ENCODE measurements at places on chromosomes 1 and 21. TPM values are rescaled to one million over a fixed set of nuclear protein-coding genes. Genes with fewer than 3 reads are reported as not detected.

DNA sequence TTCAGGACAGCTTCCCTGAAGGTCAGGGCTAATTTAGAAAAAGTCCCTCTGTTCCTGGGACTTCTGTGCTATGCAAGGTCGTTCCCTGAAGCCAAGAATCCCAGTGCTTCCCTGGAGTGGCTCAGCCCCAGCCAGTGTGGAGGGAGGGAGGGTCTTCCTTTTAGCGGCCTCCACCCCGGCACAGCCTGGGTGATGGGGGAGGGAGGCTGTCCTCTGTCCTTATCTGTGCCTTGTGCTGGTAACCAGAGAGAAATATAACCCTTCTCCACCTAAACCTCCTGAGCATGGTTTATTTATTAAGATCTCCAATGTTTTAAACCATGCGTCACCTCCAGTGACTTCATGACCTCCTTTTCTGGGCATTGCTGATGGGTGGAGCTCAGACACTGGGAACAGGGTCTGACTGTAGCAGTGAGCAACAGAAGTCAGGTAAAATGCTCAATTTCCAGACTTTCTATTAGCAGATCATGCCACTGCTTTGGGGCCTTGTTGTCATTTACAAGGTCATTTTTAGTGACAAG lies 157.1 kb downstream of the DSCAM start:
- DNase-seq: no peak

DNA sequence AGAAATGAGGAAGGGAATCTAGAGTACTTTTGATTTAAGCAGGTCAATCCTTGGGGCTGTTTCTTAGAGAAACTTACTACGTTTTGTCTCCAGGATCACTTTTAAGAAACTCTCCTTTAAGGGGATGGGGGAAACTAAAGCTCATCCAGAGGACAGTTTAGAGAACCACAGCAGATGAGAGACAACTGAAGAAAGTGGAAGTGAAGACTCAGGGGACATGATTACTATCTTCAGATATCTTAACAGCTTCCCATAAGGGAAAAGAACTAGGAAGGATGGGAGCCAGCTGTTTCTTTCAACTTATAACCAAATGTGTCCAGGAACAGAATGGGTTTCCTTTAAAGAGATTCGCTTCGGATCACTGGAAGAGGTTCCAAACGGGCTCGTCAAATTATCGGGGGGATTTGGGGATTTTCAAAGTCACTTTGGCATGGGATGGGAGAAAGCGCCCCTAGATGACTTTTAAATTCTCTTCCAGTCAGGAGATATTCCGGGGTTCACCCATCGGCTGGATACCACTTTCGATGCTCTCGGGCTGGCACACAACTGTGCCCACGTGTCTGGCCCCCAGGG lies 1.2 kb downstream of the SCMH1 start:
- no peak for DNase-seq

Gene ARTN
- not detected for total RNA-seq

GRCh38 chr1:198918920-198919319 lies 280.1 kb downstream of the PTPRC start:
- DNase-seq: no peak

Gene SPATC1L
- total RNA-seq: 6.9 TPM

DNA sequence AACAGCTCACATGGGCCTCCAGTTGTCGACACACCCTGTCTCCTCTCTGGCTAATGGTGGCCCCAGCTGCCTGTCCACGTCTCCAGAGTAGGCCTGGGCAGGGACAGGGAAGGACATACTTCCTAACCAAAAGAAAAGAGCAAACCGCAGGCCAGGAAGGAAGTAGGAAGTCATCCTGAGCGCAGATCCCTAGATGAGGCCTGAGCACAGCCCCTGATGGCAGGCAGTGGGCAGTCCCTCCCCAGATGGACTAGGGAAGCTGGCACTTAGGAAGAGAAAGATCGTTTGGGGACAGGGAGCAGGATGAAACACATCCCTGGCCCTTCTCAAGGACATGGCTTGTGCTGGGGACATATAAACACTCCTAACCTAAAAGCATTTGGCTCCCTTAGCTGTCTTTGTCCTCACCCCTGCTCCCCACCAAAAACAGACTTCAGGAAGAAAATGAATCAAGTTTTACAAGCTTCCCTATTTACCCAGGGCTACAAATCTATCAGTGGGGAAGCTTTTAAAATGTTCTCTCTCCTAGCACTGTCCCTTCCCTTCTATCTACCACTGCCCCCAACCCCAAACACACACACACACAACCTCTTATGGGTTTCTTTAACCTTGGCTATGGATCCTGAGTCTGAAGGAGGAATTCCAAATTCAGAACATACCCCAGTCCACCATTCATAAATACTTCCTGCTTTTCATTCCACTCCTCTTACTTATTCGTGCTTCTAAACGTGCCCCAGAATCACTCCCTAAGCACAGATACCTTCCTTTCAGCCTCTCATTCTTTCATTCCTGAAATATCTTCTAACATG lies 21.1 kb downstream of the SSBP3 start:
- no peak for DNase-seq

Gene RYR2
- total RNA-seq: not detected

DNA sequence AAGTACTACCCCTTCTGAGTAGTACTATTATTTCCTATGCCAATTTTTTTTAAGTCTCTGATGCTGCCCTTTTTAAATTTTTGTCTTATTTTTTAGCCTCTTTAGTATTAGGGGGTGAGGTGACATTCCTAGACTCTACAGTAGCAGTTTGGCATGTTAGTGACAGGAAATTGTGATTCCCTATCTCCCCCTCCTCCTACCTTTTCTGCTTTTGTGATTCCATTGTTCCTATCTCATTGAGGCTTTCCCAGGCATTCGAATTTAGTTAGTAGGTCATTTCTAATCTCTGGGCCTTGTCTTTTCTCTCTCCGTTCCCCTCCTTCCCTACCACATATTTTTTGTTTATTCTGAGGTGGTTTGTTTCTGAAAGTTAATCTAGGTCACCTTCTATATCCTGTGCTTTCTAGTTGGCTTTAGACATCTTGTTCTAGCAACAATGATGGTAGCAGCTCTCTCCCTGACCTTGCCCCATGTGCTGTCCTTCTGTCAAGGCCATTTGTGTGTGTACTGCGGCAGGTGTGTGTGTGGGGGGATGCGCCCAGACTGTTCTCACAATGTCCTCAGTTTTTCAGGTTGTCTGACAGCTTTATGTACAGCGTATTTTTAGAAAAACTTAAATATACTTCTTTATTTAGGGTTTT lies 21.5 kb downstream of the SEMA6C start:
- DNase-seq: no peak

Gene SPTA1
- 0.14 TPM for total RNA-seq

GRCh38 chr1:7525338-7526063 lies 245.6 kb upstream of the VAMP3 start:
- DNase-seq: no peak

Gene DIRAS3
- 5.4 TPM for total RNA-seq

GRCh38 chr21:45937721-45938452 lies 43.7 kb upstream of the COL6A1 start:
- DNase-seq: no peak

Gene CCT3
- 627 TPM for total RNA-seq

Gene TFF2
- not detected for total RNA-seq

Gene RSPH1
- total RNA-seq: not detected

DNA sequence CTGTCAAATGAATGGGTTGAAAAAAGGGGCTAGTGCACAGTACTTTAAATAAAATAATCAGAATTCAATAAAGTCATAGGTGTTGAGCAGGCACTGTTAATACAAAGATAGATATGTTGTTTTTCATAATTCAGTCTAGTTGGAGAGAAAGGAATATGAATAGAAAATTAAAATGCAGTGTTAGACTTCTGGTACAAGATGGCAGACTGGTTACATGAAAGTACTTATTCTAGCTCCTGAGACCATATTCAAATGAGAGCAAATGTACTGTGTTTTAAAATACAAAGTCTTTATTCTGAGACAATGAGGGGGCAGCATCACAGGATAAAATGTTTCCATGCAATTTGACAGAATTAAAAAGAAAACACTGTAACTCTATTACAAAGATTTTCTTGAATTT lies 542.1 kb downstream of the COL11A1 start:
- no peak for DNase-seq

GRCh38 chr21:31873275-31873695 lies 465 bp downstream of the HUNK start:
- DNase-seq: no peak

Measured in pulmonary artery endothelial cell (primary cell).